ENCODE measurements at places on chromosomes 3 and 15. TPM values are rescaled to one million over a fixed set of nuclear protein-coding genes. Genes with fewer than 3 reads are reported as not detected.

Gene OIP5
- total RNA-seq = 1.1 TPM

Gene GOLGA6A
- not detected for total RNA-seq

Gene LMOD3
- not detected for total RNA-seq

Gene HES1
- total RNA-seq = 24.1 TPM

Gene CCR3
- total RNA-seq = not detected

Gene NAA50
- 135 TPM for total RNA-seq
